ENCODE measurements at places on chromosomes 5 and 9. TPM values are rescaled to one million over a fixed set of nuclear protein-coding genes. Genes with fewer than 3 reads are reported as not detected.

DAB2 gene
- total RNA-seq, result 520 TPM

STK32A gene
- total RNA-seq, result 6.3 TPM

HAVCR1 gene
- not detected for total RNA-seq

NEURL1B gene
- 0.65 TPM for total RNA-seq

SHISAL2B gene
- total RNA-seq, result not detected

PCDHB6 gene
- total RNA-seq, result 0.49 TPM

GPR150 gene
- under 0.01 TPM for total RNA-seq

OTULIN gene
- 34.1 TPM for total RNA-seq

STOML2 gene
- total RNA-seq, result 117 TPM

ECM2 gene
- 38.5 TPM for total RNA-seq

PCDH1 gene
- total RNA-seq, result 1.2 TPM

All from hair follicle dermal papilla cell (primary cell).